ENCODE measurements at places on chromosomes 7 and 10.
A peak's percentile ranks its signal among the peaks of the same experiment; 100 is the strongest.

GRCh38 chr7:128954830-128955802 is 17.4 kb downstream of the IRF5 start:
- no peak for DNase-seq

DNA sequence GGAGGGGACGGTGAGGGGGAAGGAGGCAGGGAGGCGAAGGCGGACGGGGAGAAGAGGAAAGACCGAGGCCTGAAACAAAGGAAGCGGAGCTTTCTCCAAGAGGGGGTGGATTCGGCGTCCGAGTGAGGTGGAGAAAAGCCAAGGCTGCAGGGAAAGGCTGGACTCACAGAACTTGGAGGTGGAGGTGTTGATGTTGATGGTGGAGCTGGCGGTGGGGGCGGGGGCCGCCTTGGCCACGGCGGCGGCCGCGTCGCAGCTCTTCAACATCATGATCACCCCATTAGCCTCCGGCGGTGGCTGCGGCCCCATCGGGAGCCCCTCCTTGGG is 578 bp downstream of the CACUL1 start:
- DNase-seq, result peak; percentile 53

DNA sequence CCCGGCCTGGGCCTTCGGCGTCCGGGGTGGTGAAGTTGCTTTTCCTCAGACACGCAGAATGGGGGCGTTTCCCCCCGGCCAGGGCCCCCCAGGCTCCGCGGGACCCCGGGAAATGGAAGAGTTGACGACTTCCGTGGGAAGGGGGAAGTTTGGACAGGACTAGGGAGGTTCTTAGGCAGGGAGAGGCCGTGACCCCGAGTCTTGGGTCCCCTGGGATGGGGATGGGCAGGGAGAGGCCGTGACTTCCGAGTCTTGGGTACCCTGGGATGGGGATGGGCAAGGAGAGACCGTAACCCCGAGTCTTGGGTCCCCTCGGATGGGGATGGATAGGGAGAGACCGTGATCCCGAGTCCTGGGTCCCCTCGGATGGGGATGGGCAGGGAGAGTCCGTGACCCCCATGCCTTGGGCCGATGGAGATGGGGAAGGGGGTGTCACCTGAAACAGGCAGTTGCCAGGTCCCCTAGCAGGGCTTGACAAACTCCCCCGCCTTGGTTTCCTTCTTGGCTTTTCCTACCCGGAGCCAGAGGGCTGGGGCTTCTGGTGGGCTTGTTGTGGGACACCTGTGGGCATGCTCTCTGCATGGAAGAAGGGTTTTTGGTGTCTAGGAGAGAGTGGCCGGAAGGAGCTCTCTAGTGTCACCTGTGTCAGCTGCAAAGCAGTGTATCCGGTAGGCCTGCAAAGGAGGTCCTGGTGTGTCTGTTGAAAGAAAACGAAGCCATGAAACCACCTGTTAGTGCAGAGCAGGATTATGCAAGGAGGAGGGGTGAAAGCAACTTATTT is 1.1 kb downstream of the TRRAP start:
- DNase-seq, result peak; percentile 82

DNA sequence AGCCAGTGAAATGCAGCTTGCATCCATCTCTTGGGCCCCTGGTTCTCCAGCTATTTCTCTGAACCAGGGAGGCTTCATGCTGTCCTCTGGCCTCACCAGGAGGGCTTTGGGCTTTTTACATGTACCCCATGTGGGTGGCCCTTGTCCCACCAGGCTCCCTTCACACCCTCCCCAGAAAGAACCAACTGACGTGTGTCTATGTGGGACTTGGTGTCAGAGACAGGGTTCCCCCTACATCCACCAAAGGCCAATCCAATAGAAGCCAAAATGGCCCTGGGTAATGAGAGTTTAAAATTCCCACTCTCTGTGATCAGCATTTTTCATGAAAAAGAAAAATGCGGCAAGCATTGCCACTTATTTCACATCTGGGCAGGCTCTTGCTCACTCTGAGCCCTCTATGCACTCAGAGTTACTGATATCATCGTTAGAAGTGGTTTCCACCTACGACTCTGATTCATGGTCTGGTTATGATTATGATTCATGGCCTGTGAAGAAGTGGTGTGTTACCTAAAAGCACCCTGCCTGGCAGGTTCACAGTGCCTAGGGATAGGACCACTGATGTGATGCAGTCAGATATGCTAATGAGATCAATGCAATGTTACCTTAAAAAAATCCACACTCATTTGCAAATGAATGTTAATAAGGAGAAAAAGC is 133.5 kb downstream of the BUB3 start:
- DNase-seq, result peak; percentile 78
